DMS79 treated with DMSO at 0.1 percent for 48 hours (cell line): ENCODE measurements at places on chromosomes 5 and 9.

DNA sequence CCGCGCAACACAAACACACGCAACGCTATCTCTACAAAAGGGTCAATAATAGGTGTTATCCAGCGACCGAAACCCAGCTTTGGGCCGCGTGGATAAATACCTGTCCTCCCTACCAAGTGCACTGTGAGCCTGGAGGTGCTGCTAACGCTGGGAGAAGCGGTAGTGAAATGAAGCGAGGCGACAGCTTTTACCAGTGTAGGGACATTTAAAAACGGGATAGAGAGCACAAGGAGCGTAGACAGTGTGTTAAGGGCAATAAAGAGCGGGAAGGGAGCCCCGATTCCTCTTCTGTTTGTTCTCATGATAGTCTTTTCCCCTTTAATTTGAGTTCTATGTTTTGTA lies 421 bp upstream of the DEPDC1B start:
- peak; percentile 43 for DNase-seq

DNA sequence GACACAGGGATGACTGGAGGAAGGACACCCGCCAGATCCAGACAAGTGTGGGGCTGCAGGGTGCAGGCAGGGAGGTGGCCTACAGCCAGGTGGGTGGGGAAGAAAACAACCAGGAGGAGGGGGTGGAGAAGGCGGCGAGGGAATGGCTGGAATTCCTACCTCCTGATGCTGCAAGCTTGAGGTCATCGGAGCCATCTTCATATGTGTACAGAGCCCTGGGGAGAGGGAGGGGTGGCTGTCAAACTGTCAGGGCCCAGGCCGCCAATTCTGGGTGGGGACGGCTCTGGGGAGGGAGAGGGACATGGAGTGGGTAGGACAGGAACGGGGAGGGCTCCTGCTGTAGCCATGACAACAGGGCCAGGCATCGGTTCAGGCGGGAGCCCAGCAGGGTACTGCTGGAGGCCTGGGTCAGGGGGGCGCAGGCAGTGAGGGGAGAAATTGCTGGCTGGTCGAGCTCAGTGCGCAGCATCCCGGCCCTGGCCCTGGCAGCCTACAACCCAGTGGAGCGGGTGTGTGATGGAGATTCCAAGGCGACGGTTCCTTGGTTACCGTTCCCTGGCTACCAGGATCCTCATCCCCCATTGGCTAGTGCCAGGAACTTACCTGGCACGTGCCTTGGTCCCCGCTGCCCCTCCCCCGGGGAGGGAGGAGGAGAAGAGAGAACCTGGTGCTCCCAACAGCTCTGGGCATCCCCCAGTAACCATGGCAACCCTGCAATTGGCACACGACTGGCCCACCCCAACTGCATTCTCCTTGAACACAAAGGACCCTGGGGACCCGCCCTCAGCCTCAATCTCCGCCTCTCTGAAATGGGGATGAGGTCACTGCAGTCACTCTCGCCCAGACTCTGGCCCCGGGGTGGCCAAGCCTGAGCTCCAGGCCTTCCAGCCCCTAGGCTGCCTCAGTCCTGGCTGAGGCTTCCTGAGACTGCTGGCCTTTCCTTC lies 4.5 kb downstream of the DBN1 start:
- DNase-seq = no peak

DNA sequence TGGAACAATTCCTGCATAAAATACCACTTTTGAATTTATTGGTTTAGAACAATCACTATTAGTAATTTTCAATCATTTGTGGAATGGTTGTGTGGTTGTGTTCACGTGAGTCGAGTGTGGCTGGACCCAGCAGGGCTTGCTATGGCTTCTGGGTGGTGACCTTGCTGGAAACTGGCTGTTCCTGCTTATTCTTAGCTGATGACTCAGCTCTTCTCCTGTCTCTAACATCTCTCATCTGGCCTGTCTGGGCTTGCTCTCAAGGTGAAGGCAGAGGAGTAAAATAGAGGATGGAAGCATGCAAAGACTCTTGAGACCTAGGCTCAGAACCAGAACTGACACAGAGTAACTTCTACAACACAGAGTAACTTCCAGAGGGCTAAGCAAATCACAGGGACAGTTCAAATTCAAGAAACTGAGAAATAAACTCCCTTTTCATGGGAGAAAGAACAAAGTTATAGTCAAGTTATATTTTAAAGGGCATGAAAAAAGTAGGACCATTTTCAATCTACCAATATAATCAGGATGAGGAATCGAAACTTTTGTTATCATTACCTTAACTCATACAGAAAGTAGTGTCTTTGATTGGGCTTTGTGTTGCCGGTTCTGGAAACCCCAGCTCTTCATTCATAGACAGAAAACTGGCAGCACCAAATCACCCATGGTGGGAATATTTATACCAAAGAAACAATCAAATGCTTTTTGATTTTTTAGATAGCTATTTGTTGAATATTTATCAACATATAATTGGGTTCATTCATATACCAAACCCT lies 665.1 kb downstream of the CDH18 start:
- no peak for DNase-seq

GRCh38 chr9:18989865-18990264 lies 43.1 kb downstream of the SAXO1 start:
- peak; percentile 36 for DNase-seq

GRCh38 chr9:28628031-28628430 lies 1054.8 kb upstream of the C9orf72 start:
- DNase-seq = no peak

DNA sequence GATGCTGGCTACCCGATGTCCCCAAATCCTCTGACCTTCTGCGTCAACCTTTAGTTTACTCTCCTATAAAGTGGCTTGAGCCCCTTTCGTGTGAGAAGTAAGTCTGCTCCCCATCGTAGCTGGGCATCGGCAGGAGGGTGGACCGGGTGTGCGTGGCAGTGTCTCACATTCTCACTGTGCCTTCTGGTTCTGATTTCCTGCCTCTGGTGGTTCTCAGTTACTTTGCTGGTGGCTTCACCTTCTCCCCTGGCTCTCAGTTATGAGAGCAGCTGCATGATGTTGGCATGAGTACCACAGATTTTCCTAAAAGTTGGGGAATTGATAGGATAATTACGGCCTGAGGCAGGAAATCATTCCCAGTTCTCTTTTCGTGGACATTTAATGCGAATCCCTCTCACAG lies 47.0 kb upstream of the RPS23 start:
- no peak for DNase-seq

- no peak for DNase-seq
Measured at GRCh38 chr5:179221196-179221876, 123.9 kb downstream of the ADAMTS2 start.
